ENCODE measurements at places on chromosomes 7 and 10.

GRCh38 chr7:128247640-128248194 is 6.6 kb downstream of the LEP start:
- DNase-seq, result no peak

DNA sequence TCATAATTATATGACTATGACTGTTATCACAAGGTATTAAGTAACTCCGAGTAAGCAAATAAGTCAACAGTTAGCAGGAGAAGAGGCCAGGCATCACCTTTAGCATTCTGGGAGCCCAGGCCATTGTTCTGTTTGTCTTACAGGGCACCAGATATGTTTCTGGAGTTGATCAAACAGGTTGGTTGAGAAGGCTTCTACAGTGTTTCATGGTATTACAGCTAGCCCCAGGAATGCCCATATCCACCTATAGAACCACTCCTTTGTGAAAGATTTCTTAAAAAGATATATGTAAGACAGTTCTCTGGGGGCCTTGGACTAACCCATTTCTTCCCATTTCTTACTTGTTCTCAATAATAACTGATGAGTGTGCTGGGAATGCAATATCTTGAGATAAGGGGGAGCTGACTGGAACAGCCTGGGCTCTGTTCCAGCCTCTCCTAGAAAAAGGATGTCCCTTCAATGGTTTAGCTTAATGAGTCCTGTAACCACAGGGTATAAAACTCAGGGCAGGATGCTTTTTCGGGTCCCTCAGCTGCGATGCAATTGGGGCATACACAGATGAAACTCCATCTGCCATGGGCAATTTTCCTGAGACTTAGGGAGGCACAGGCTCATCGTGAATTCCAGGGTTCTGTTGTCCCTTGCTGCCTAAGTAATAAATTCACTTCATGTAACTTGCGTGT is 286.4 kb downstream of the BAMBI start:
- DNase-seq, result no peak

GRCh38 chr7:25802473-25802872 is 349.5 kb upstream of the NFE2L3 start:
- no peak for DNase-seq

DNA sequence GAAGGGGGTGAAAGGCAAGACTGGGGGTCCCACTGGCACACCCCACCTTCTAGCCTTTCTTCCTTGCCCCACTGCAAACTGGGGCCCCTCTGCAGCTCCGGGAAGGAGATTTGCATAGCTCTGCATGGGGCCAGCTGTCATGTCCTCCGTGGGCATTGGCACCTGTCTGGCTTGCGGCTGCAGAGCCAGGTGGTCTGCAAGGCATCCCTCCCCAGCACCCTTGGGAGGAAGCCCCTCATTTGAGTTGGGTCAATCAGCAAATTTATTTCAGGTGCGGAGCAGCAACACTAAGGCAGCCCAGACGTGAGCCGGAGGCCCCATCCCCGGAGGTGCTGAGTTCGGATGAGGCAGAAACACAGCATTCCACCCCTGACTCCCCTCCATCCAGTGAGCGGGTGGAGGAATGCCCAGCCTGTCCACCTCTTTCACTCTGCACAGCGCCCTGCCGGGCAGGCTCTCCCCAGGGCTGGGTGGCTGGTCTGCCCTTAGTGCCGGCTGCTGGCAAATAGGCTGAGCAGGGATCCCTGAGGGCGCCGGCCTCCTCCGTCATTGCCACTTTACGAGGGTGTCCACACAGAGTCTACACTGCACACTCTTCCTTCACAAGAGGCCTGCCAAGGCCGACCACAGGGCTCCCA is 143.2 kb downstream of the TCERG1L start:
- no peak for DNase-seq

- DNase-seq, result no peak
Measured at GRCh38 chr7:117971556-117972244, 98.5 kb upstream of the CTTNBP2 start.

DNA sequence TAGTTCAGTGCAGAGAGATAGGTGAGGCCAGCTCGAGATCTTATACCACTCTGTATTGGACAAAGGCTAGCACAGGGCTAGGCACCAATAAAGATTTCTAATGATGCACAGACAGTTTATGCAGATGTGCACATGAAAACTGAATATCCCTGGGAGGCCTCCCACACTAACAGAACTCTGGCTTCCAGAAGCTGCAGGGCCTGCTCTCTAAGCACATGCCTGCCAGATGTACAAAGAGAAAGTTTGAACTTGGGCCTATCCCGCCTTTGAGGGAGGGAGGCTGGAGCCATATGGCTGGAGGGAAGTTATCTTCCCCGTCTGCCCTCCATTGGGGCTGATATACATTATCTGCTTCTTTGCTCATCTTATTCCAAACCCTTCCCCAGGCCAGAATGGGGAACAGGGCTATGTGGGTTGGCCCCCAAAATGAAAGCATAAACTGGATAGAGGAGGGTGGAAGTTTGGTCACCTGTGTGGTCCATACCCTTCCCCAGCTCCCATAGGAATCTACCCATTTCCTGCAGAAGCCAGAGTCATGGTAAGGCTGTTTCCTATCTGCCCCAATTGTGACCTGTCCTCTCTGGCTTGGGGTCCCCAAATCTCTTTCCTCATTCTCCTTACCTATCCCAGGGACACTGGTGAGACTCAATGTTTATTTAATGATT is 3.8 kb downstream of the KAZALD1 start:
- DNase-seq, result no peak

DNA sequence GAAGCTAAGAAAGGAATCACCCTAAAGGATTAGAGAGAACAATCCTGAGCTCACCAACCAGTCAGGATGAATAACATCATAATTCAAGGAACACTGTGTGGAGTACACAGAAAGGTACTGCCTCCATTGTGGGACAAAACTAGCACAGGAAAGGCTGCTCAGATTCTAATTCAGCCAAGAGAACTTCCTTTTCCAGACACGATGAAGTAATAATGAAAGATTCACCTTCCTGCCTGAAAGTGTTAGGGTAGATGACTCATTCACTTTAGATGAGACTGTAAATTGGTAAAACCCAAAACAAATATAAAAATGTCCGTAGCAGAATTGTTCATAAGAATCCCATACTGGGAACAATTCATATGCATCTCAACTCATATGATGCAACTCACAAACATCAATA is 167.2 kb downstream of the CDC14C start:
- DNase-seq, result no peak

GRCh38 chr10:119550827-119551226 is 8.3 kb upstream of the RGS10 start:
- no peak for DNase-seq

DNA sequence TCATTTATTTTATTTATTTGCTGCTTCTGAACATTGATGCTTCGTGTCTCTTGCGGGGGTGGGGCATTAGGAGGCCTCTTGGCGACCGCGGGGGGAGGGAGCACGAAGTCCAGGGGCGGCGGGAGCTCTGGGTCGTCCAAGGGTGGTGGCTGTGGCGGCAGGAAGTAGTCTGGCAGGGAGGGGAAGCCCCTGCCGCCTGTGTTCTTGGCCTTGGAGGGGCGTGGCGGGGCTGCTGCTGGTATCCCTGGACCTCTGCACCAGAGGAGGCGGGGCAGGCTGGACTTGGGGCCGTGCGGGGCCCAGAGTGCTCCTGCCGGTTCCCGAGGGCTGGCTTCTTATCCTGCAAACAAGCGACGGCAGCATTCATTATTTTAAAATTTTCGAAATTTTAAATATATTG is 70.5 kb upstream of the ABI1 start:
- DNase-seq, result no peak

DNA sequence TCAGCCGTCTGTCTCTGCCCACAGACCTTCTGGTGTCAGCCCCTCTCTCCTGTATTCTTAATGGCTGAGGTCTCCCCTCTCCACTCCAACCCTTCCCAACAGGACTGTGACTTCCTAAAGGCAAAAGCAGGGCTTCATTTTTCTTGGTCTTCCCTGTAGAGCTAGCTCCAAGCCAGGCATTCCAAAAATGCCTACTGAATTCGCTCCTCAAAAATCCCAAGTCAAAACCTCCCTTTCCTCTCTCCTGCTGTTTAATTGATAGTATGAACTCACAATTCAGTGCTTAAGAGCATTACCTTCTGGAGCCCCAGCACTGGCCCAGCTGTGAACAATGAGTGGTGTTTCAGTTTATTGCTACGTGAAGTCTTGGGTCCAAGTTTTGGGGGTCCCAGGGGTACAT is 628.4 kb downstream of the PARD3 start:
- DNase-seq, result no peak

DNA sequence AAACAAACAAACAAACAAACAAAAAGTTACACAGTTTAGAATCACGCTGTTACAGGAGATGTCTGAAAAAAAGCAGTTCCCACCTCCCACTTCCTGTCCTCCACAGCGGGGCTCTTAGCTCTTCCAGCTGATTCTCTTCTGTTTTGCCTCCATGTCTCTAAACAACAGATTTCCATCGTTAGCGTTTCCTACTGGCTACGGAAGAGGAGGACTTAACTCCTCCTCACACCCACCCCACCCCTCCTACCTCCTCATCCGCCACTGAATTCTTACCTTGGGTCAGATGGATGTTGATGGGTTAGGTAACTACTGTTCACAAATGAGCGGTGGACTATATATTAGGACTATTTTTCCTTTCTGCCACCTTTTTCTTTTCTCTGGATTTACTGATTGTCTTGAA is 36.8 kb upstream of the NUB1 start:
- DNase-seq, result no peak

GRCh38 chr10:102394801-102395399 is 605 bp upstream of the NFKB2 start:
- no peak for DNase-seq

GRCh38 chr10:82037076-82037475 is 162.1 kb downstream of the NRG3 start:
- no peak for DNase-seq

- no peak for DNase-seq
Measured at GRCh38 chr10:19724287-19724686, 91.9 kb upstream of the PLXDC2 start.

DNA sequence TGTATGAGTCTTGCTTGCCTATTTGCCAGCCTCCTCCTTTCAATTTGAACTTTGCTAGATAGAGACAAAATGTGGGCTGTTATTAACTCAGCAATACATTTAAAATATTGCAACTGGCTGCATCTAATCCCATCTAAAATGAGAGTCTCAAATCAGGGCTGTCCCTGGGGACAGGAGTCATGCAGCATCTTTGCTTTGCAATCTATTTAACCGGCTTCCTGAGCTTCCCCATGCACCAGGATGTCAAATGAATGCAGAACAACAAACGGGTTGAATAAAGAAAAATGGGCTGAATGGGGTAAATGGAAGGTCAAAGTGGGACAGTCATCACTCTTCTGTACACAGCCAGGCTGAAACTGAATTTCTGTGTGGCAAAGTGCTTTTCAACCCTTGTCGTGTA is 89.2 kb downstream of the AOAH start:
- DNase-seq, result no peak

DNA sequence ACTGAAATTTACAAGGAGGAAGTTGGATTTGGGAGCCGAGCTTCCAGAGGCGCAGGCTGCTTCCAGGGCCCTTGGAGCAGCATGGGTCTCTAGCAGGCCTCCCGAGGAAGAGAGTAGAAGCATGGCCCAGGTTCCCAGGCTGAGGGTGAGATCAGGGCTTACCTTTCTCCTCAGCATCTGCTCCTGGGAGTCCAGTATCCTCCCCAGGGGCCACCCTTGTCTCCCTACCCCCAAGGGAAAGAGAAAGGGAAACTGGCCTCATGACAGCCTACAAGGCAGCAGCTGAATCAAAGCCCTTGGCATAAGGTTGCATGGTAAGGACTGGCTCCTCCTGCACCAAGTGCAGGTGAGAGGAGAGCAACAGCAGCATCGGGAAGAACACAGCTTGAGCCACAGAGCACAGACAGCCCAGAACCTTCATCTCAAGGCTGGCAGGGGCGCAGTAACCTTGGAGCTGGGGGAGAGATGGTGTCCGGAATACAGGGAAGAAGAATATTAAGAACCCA is 114.5 kb downstream of the MARCHF5 start:
- no peak for DNase-seq

- no peak for DNase-seq
Measured at GRCh38 chr10:121668314-121669027, 70.2 kb upstream of the FGFR2 start.

- DNase-seq, result no peak
Measured at GRCh38 chr7:8739837-8740236, 306.4 kb downstream of the NXPH1 start.

DNA sequence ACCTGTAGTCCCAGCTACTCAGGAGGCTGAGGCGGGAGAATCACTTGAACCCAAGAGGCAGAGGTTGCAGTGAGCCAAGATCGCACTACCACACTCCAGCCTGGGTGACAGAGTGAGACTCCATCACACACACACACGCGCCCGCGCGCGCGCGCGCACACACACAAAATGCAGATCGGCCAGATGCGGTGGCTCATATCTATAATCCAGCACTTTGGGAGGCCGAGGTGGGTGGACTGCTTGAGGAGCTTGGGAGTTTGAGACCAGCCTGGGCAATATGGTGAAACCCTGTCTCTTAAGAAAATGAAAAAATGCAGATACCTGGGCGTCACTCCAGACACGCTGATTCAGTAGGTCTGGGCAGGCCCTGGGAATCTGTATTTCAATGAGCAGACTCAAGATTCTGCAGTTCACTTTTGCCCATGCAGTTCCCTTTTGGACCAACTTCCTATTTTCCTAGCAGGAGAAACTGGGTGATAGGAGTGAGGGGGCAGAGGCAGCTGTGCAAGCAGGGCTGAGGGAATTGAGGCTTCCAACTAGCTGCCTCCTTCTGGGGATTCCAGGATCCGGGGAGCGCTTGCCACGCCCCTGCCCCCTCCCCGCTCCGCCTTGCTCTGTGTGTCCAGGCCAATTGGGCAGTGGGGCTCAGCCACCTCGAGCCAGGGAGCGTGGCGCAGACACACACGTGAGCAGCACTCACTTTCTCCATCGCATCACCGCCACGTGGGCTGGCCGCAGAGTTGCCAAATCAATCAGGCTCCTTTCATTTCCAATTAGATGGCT is 173.6 kb downstream of the SH3PXD2A start:
- no peak for DNase-seq

DNA sequence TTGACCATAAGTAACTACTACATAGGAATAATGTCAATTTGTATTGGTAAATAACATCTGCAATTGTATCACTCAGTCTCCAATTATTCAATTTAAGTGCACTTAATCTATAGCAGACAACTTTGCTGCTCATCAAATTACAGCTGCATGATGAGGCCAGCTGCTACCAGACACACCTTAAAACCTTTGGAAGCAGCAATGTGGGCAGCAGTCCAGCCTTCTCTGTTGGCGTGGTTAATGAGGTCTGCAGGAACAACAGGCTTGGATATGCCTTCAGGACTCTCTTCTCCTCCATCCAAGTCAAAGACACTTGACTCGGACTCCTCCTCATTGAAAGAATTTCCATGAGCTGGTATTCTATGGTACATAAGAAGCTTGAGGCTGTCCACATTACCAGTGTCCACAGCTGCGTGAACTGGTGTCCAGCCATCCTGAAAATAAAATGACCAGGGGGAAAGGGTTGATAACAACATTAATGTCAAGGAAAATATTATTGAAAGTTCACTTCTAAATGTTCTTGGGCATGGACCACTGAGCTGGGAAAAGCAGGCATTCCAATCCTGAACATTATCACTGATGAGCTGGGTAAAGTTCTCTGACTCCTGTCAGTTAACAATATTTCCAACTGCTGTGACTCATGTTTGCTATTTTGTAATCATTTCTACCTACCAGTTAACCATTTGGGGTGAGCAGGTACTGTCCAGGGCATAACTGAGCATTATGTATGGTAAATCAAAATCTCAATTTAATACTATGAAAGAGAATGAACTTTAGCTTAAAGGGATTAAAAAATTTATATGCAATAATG is 95.7 kb downstream of the CTTNBP2 start:
- no peak for DNase-seq

- no peak for DNase-seq
Measured at GRCh38 chr7:159139639-159140038, 5.0 kb downstream of the VIPR2 start.

GRCh38 chr10:48525113-48525512 is 79.8 kb downstream of the ARHGAP22 start:
- no peak for DNase-seq

GRCh38 chr10:31000867-31001266 is 30.8 kb downstream of the ZNF438 start:
- DNase-seq, result no peak

Measured in AG09319 (cell line).